Fibroblast of mammary gland (primary cell): ENCODE measurements at places on chromosomes 3 and 15.

- peak; percentile 13 for DNase-seq
Measured at GRCh38 chr3:89227634-89228033, 120.2 kb downstream of the EPHA3 start.

- no peak for DNase-seq
Measured at GRCh38 chr3:8638994-8639658, 5.5 kb downstream of the SSUH2 start.

- no peak for DNase-seq
Measured at GRCh38 chr15:98506711-98507110, 141.6 kb upstream of the IGF1R start.

DNA sequence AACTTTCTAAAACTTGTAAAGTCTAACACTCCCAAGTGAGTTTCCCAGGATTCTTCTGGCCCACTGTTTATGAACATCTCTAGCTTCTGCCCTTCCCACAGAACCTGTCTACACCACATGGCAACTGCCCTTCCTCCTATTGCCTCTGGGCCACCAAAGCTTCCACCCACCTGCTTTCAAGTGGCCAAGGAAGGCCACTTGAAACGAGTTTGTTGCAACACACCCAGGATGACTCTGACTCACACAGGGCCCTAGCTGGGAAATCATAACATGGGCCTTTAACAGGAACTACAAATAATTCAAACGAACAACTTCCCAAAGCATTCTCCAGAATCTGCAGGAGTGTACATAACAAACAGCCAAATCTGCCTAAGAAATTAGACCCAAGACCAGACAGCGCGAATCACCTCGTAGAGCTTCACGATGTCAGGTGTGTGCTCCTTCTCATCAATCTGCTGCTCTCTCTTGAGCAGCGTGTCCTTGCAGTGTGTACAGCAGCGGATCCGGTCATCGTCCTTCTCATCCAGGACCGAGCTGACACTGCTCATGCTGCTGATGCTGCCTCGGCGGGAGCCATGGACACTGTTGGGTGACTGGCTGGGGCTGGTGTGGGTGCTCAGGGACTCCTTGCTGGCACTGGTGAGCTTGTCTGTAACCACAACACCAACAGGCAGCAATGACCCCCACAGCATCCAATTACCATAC is 16.8 kb downstream of the RBSN start:
- DNase-seq = peak; percentile 75

DNA sequence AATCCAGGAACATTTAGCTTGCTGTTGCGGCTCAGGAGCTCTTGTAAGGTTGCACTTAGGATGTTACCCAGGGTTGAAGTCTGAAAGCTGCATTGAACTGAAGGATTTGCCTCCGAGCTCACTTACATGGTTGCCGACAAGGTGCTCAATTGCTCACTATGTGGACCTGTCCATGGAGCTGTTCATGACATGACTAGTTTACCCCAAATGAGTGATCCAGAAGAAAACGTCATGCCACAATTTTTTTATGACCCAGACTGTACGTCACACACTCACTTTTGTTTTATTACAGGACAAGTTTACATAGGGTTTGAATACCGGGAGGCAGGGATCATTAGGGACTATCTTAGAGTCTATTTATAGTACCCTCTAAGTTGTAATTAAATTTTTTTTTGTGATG is 21.0 kb upstream of the CLDN11 start:
- no peak for DNase-seq

- peak; percentile 2 for DNase-seq
Measured at GRCh38 chr3:33001889-33002288, 50.4 kb downstream of the CCR4 start.

DNA sequence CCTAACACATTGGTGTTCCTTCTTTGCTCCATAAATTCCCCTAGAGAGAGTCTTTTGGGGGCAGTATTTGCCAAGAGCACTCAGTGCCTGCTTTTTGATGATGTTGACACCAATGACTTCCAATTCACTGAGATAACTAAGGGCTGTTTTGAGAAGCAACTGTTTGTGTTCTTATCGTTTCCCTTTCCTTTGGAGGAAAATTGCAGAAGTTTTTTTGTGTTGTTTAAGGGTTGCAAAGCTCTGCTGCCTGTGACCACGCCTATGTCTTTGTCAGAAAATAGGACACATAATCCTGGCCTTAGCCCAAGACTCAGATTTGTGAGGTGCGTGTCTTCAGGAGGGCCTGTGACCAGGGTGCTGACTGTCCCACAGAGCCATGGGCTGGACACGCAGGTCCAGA is 99.6 kb downstream of the FAM43A start:
- DNase-seq = no peak

GRCh38 chr15:84690342-84690741 is 25.6 kb downstream of the SEC11A start:
- DNase-seq = no peak

GRCh38 chr3:133797396-133798105 is 8.1 kb upstream of the SRPRB start:
- DNase-seq = no peak

GRCh38 chr15:52021128-52021671 is 2.2 kb downstream of the MAPK6 start:
- peak; percentile 96 for DNase-seq

DNA sequence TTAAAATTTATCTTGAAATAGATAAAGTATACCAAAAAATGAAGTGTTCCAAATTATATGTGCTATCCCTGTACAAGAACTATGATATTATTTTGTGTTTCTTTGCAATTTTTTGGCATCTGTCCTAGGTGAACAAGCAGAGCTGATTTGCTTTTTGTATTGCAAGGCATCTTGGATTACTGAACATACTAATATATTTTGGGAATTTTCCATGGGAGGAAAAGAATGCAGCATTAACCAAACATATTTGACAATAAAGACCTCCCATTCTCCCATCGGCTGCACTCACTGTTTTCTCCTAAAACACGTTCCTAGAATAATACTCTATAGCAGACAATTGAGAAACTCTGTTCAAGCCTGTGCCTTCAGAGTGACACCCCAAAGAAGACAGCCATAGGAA is 265.1 kb upstream of the ALCAM start:
- DNase-seq = no peak
